ENCODE measurements at places on chromosomes 12 and 14.

DNA sequence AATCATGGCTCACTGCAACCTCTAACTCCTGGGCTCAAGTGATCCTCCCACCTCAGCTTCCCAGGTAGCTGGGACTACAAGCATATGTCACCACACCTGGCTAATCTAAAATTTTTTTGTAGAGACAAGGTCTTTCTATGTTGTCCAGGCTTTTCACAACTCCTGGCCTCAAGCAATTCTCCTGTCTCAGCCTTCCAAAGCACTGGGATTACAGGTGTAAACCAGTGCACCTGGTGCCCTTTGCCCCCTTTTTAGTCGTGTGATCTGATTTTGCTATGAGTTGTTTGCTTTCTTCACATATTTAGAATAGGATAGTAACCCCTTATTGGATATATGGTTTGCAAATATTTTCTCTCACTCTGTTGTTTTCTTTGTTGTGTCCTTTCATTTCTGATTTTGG lies 1.7 kb upstream of the RAD52 start:
- no peak for DNase-seq

DNA sequence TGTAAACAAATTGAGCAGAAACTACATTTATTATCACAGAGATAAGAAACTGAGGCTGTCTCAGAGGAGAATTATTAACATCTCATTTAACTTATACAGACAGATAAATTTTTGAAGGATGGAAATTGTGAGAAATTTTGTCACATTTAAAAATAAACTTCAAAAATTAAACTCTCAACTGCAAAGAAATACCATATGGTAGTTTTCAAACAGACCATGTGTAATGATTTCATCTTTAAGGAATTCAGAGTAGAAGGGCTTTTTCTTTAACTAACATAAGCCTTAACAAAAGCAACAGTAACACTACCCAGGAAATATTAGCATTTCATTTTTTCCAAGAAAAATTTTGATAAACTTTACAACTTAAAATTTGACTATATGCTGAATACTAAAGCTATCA lies 26.6 kb downstream of the NUP37 start:
- peak; percentile 54 for DNase-seq

- DNase-seq, result peak; percentile 93
Observed at GRCh38 chr12:76037130-76038103, 5.8 kb upstream of the PHLDA1 start.

- peak; percentile 6 for DNase-seq
Observed at GRCh38 chr12:103773109-103773910, 67.7 kb downstream of the NT5DC3 start.

DNA sequence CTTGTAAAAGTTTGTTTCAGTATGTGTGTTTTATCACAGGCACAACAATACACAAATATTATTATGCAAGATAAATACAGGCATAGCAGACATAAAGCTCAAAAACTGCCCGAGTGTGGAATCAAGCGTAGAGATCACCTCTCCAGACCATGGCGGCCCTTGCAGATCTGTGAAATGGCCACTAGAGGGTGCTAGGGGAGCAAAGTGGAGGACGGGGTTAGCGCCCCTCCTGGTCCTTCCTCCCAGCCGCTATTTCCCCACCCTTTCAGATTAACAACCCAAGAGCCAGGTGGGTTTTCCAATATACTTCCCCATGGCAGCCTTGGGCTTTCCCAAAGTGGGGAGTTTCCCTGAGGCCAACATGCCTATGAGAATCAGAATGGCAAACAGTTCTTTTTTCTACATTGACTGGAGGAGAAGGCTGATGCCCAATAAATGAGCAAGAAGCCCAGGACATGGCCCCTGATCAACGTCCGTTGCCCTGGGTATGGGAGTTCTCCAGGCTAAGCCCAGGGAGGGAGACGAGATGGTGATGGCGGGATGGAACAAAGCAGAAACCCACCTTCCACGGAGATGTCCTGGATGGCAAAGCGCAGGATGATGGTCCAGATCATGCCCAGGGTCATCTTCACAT lies 67.4 kb downstream of the ACTN1 start:
- peak; percentile 81 for DNase-seq

DNA sequence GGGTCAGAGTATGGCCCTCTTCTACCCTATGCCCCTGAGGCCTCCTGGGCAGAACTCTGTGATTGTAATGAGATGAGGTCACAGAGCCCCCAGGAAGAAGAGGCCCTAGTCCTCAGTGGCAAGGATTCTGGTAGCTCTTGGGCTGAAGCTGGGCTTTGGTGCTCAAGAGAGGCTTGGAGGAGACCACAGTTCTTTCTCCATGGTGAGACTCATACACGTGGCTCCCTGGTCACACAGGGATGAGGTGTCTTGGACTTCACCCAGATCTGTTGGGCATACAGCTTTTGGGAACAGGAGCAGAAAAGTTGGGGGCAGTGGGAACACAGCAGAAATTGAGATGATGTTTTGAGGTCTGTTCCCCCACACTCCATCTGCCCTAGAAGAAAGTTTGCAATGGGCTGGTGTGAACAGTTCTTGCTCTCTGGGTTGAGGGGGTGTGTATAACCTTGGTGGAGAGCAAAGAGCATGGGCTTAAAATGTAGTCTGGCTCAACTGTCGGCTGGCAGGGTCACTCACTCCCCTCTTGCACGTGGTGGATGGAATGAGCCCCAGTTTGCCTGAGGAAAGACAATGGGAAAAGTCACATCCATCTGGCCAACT lies at the start of gene KRT86:
Gene KRT86 (plus strand): TSS at position 125 of the 600 bp plus-strand sequence. CDS start 27,272 bp downstream, outside the sequence.
- no peak for DNase-seq

DNA sequence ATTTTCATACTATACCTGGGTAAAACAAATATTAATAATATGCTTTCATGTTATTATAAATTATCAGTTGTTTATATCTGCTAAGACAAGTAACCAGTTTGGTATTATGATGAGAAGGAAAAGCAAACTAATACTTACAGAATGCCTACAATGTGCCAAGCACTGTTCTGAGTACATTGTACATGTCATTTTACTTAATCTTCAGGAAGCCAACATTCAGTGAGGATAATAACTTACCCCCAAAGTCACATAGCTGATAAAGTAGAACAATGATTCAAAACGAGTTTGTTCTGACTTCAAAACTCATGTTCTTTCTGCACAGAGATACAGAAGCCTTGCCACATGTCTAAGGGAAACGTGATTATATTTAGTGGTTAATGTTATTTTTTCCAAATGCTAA lies 89.0 kb upstream of the DIO2 start:
- peak; percentile 29 for DNase-seq

- DNase-seq, result no peak
Observed at GRCh38 chr14:96056509-96057422, 17.6 kb downstream of the C14orf132 start.

DNA sequence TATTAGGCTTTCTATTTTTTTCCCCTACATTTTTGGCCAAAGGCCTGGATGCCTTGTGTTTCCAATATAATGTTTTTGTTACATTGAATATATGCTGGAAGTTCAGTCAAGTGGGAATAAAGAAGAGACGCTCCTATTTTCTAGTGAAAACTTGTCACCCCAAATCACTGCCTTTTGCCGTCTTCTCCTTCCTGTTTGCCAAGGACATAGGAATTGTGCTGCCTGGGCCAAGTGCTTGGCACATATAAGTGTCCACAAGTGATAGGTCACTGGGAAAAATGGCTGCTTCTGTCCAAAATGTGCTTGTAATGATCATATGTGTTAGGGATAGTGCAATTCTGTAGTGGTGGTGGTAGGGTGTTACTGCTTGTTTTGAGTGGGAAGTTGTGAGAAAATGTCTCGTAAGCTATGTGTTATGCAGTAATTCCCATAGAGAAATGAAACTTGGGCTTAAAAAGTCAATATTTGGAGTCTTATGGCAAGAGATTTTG lies 11.6 kb upstream of the KCNJ8 start:
- DNase-seq, result no peak

GRCh38 chr12:75317784-75318183 lies 12.3 kb downstream of the CAPS2 start:
- no peak for DNase-seq

- DNase-seq, result no peak
Observed at GRCh38 chr12:62270384-62270783, 10.2 kb downstream of the USP15 start.

DNA sequence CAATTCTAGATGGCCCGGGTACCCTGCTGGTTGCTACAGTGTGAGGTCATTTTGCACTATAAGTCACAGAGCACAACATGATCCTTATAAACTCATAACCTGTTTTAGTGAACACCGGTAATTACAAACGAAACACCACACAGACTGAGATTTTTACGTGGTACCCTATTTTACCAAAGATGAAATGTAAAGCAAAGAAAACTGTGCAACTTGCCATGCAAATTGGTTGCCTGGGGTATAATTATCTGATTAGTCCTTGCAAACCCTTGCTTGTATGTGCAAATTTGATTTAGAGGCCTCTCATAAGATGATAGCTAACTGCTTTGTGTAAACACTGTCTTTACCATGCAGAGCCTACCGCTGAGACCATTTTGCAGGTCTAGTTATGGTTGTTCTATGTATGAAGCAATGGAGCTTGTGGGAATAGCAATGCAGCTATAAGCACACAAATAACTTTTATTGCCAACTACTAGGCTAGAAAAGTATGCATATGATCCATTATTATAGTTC lies 372.1 kb upstream of the FAR2 start:
- no peak for DNase-seq

GRCh38 chr12:6887460-6887859 lies 14.4 kb upstream of the SPSB2 start:
- no peak for DNase-seq

DNA sequence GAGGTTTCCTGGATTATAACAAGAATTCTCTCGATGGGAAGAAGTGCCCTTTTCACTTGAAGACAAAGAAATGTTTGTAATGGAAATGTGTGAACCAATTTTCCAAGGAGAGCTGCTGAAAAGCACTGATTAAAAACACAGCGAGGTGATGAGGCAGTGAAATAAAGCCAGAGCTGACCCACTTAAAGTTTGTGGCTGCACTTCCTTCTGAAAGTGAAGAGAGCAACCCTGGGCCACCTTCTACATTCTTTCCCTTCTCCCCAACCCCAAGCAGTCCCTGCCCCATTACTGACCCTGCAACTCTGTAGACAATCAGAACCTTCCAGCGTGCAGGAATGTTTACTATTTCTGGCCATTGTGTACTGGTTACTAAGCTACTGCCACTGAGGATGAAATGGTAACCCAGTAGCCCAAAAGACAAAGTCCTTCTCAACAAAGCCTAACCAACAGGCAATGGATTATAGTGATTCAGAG lies 173.9 kb downstream of the TTC7B start:
- no peak for DNase-seq

DNA sequence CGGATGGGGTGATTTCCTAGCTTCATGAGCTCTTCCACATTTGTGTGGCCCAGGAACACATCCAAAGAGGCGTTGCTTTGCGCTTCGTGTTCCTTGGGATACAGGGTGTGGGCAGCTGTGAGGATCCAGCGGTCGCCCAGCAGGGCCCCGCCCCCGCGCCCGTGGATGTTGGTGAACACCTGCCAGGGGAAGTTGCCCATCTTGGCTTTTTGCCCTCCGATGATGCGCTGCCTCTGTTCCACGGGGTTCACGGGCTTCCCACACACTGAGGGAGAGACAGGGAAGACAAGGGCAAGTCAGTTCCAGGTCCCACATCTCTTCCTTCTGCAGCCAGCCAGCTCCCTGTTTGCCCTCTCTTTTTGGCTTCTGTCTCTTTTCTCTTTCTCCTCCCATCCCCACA lies 11.2 kb downstream of the C1R start:
- no peak for DNase-seq

GRCh38 chr12:118307069-118307954 lies 65.4 kb downstream of the TAOK3 start:
- peak; percentile 93 for DNase-seq

DNA sequence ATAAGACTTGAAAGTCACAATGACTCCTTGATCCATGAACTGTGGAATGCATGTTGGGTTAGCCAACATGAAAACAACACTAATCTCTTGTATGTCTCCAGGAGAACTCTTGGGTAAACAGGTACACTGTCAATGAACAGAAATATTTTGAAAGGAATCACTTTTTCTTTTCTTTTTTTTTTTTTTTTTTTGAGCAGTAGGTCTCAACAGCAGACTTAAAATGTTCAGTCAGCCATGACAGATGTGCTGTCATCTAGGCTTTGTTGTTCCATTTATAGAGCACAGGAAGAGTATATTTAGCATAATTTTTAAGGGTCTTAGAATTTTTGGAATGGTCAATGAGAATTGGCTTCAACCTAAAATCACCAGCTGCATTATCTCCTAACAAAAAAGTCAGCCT lies 2.3 kb upstream of the PLEKHA5 start:
- DNase-seq, result no peak

- no peak for DNase-seq
Observed at GRCh38 chr14:101889366-101889765, 75.0 kb upstream of the DYNC1H1 start.

- DNase-seq, result no peak
Observed at GRCh38 chr12:111201036-111201435, 167.9 kb downstream of the PHETA1 start.

- peak; percentile 75 for DNase-seq
Observed at GRCh38 chr12:13195785-13196129, 769 bp upstream of the EMP1 start.

GRCh38 chr14:101884934-101885576 lies 79.3 kb upstream of the DYNC1H1 start:
- no peak for DNase-seq

DNA sequence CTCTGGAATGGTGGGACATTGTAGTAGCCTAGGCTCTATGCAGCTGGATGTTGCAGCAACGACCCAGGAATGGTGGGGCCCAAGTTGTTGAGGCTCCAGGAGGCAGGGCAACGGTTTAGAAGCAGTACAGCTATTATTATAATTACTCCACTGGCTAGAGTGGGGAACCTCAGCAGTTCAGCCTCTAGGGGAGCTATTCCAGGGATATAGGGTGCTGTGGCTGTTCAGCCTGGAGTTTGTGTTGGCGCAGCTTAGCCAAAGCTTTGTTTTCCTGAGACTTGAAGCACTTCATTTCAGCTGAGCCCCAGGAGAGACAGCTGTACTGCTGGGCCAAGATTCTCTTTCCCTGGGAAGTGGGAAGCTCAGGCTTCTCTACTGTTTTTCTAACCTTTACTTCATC lies 1023.0 kb upstream of the ATXN7L3B start:
- no peak for DNase-seq

- DNase-seq, result no peak
Observed at GRCh38 chr12:124057691-124058090, 84.7 kb downstream of the ZNF664 start.

DNA sequence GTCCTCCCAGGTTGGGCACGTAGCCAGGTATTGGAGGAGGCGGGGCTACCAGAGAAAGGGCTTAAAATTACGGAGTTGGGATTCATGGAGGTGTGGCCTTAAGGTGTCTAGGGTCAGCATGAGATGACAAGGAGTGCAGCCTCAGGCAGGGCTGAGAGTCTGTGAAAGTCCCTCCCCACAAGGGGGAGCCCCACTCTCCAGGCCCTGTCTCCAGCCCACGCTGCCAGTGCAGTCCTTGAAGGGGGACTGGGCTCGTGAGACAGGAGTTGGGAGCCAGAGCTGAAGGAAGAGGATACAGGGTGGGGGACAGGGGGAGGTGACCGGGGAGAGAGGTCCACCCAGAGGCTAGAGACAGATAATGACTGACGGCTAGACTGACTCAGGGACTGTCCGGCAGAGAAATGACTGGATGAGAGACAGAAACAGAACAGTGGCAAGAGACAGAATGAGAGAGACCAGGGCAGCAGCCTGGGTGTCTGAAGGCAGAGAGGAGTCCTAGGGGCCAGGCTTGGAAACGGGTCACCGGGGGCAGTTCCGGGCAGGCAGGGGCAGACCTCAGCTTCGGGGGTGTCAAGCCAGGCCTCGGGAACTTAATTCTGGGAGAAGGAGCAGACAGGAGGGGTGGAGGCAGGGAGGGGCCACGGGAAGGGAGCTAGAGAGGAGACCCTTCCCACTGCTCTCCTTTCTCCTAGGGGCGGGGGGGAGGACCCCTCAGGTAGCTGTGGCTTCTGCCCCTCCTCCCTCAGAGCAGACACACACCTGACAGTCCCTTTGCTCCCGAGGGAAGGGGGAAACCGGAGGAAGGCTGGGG lies 970 bp downstream of the CDH24 start:
- DNase-seq, result peak; percentile 51

GRCh38 chr14:72311516-72311915 lies 379.3 kb downstream of the RGS6 start:
- no peak for DNase-seq

Data from fibroblast of the aortic adventitia (primary cell).